ENCODE measurements at places on chromosomes 1 and 21.

- DNase-seq: no peak
Measured at GRCh38 chr1:173195596-173196088, 11.5 kb downstream of the TNFSF4 start.

GRCh38 chr1:25026730-25027450, 96.8 kb upstream of the RUNX3 start:
- no peak for DNase-seq

GRCh38 chr1:171470726-171471125, 14.6 kb upstream of the PRRC2C start:
- no peak for DNase-seq

- DNase-seq: no peak
Measured at GRCh38 chr1:13990939-13991338, 291.0 kb downstream of the PRDM2 start.

- DNase-seq: no peak
Measured at GRCh38 chr1:147598621-147599361, 57.5 kb downstream of the BCL9 start.
